Osteocyte (in vitro differentiated cells): ENCODE measurements at places on chromosomes 12 and 14. TPM values are rescaled to one million over a fixed set of nuclear protein-coding genes. Genes with fewer than 3 reads are reported as not detected.

- peaks cover 2% of the 10 kb centered on the region for H3K27me3 ChIP-seq
- no peaks in the 10 kb centered on the region for H3K36me3 ChIP-seq
- no peak for DNase-seq
- no peak overlapping the region for H3K27ac ChIP-seq
- peaks cover 3% of the 10 kb centered on the region for H3K4me1 ChIP-seq
- no peak overlapping the region for H3K4me3 ChIP-seq
Observed at GRCh38 chr14:58947156-58947555, 241.3 kb upstream of the DAAM1 start.

DNA sequence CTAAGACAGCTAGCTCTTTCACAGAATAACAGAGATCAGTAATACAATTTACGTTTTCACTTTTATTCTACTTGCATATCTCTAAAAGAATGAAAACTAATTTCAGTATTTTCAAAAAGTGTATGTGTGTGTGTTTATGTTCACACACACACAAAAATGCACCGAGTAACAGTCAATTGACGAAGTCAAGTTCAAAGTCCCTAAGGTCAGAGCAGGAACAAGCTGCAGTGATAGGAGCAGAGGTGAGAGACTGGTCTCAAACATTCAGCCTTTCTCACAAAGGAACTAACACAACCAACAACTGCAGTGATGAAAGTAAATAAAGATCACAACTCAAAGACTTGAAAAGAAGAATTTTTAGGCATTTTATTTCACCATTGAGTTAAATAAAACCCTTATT, 429.7 kb downstream of the C12orf50 start:
- H3K4me3 ChIP-seq = no peak overlapping the region
- H3K36me3 ChIP-seq = no peaks in the 10 kb centered on the region
- peaks cover 8% of the 10 kb centered on the region for H3K27me3 ChIP-seq

GRCh38 chr14:55710506-55711041, 130.6 kb downstream of the KTN1 start:
- DNase-seq = no peak
- peaks cover 2% of the 10 kb centered on the region for H3K4me1 ChIP-seq
- H3K27ac ChIP-seq = no peak overlapping the region
- H3K4me3 ChIP-seq = no peak overlapping the region

GRCh38 chr14:87122166-87122565, 870.8 kb downstream of the GALC start:
- H3K36me3 ChIP-seq = no peaks in the 10 kb centered on the region
- no peak overlapping the region for H3K27ac ChIP-seq
- no peaks in the 10 kb centered on the region for H3K27me3 ChIP-seq
- H3K4me3 ChIP-seq = no peak overlapping the region

DNA sequence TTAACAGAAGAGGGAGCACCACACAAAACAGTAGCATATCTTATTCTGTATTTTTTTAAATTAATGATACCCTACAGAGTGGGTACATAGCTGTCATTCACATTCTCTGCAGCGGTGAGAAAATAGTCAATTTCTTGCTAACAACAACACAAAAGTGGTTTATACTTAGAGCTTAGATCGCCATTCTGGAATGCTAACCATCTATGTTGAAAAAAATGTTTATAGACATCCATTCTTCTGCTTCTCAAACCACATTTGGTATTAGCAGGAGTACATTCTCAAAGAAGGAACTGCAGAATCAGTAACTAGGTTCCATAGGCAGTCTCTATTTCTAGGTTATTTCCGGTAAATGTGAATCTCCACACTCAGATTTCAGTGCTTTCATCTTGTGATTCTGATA, 185.9 kb downstream of the PPFIA2 start:
- no peak overlapping the region for H3K27ac ChIP-seq
- H3K4me3 ChIP-seq = no peak overlapping the region
- DNase-seq = no peak
- no peaks in the 10 kb centered on the region for H3K36me3 ChIP-seq
- no peaks in the 10 kb centered on the region for H3K4me1 ChIP-seq

GRCh38 chr12:107488666-107489065, 196.9 kb upstream of the PWP1 start:
- H3K27me3 ChIP-seq = peaks cover 9% of the 10 kb centered on the region
- H3K4me3 ChIP-seq = no peak overlapping the region
- no peaks in the 10 kb centered on the region for H3K36me3 ChIP-seq

- no peak for DNase-seq
- H3K27ac ChIP-seq = peak overlapping the region; percentile 80
- peaks cover 74% of the 10 kb centered on the region for H3K4me1 ChIP-seq
- no peaks in the 10 kb centered on the region for H3K36me3 ChIP-seq
Observed at GRCh38 chr12:106118381-106119130, 20.2 kb downstream of the NUAK1 start.

- H3K27ac ChIP-seq = no peak overlapping the region
- peaks cover 6% of the 10 kb centered on the region for H3K4me1 ChIP-seq
- H3K27me3 ChIP-seq = no peaks in the 10 kb centered on the region
- peaks cover 11% of the 10 kb centered on the region for H3K36me3 ChIP-seq
- no peak for DNase-seq
- H3K4me3 ChIP-seq = no peak overlapping the region
Observed at GRCh38 chr12:3042826-3043225, 34.4 kb upstream of the TSPAN9 start.

DNA sequence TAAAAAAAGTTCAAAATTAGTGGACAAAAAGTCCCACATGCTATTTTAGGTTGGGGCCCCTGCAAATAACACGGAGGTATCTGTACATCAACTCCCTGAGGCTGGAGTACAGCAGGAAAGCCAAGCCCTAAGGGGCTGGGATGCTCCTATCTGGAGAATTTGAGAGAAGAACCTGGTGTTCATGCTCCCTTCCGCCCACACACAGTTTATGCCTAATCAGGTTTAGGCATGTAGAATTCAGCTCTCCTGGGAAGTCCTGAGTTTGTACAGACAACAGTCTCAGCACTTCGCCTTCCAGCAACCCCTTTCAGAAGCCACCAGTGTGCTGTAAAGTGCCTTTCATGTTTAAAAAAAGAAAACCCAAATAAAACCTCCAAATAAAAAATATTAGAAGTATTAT, 237.3 kb upstream of the GRIP1 start:
- no peaks in the 10 kb centered on the region for H3K36me3 ChIP-seq
- no peak for DNase-seq
- no peaks in the 10 kb centered on the region for H3K27me3 ChIP-seq
- no peak overlapping the region for H3K4me3 ChIP-seq
- H3K27ac ChIP-seq = peak overlapping the region; percentile 40

GRCh38 chr14:30291216-30291615, 267.7 kb upstream of the G2E3 start:
- H3K4me3 ChIP-seq = no peak overlapping the region
- H3K4me1 ChIP-seq = no peaks in the 10 kb centered on the region
- H3K36me3 ChIP-seq = no peaks in the 10 kb centered on the region
- H3K27ac ChIP-seq = no peak overlapping the region

DNA sequence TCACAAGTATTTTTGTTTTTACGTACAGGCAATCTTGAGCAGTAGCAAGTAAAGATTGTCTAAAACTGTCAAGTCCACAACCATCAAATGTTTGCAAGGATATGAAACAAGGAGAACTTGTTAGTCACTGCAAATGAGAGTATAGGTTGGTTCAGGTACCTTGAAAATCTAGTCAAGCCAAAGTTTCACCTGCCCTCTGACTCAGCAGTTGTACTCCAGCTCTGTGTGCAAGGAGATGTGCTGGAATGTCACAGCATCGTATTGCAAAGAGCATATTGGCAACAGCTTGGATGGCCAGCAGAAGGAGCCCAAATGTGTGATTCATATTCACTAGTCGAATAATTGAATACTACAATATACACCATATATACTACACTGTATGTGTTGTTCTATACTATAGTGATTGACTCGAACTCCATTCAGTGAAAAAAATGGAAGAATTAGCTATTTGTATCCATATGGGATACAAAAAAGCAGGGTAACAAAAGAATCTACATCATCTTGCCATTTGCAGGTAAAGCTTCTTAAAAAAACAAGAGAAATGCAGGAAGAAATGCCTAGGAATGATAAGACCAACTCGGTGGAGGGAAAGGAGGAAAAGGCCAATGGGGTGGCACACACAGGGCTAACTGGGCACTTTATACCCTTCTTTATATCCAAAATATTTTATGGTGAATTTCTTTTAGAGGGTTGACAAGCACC, 44.0 kb downstream of the EID3 start:
- H3K36me3 ChIP-seq = peaks cover 45% of the 10 kb centered on the region
- H3K4me3 ChIP-seq = no peak overlapping the region
- H3K27ac ChIP-seq = no peak overlapping the region
- H3K27me3 ChIP-seq = no peaks in the 10 kb centered on the region

DNA sequence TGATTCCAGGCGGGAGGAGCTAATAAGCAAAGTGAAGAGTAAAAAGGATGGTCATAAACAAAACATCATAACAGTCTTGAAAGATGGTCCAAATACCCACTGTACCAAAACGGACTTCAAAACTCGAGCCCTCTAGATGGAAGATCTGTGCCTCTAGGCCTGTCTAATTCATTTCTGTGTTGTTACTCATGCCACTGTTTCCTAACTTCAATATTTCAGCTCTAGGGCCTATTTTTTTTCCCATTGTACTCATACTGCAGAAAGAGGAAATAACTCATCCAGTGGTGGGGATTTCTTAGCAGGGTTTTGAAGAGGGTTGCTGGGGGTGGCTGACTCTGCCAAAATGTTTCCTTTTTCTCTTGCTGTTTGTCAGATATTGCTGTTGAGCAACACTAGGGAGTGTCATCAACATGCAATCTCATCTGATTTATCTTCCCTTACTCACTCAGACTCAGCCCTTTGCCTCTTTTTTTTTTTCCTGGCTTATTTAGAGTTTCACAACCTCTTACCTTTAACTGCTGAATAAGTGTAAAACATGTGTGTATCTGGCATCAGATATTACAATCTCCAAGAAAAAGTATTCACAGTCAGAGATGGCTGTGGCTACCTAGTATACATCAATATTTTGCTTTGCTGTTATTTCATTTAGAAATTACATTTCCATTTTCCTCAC, 189.6 kb downstream of the DUSP6 start:
- no peak overlapping the region for H3K4me3 ChIP-seq
- DNase-seq = no peak
- H3K36me3 ChIP-seq = no peaks in the 10 kb centered on the region
- H3K27me3 ChIP-seq = no peaks in the 10 kb centered on the region
- H3K27ac ChIP-seq = no peak overlapping the region

Gene TGFB3
- total RNA-seq = 176 and 190 TPM in 2 replicates

Gene CHURC1
- 51.6 and 53.1 TPM in 2 replicates for total RNA-seq

Gene KRT7
- 168 and 178 TPM in 2 replicates for total RNA-seq
